ENCODE measurements at places on chromosomes 5 and 9.

DNA sequence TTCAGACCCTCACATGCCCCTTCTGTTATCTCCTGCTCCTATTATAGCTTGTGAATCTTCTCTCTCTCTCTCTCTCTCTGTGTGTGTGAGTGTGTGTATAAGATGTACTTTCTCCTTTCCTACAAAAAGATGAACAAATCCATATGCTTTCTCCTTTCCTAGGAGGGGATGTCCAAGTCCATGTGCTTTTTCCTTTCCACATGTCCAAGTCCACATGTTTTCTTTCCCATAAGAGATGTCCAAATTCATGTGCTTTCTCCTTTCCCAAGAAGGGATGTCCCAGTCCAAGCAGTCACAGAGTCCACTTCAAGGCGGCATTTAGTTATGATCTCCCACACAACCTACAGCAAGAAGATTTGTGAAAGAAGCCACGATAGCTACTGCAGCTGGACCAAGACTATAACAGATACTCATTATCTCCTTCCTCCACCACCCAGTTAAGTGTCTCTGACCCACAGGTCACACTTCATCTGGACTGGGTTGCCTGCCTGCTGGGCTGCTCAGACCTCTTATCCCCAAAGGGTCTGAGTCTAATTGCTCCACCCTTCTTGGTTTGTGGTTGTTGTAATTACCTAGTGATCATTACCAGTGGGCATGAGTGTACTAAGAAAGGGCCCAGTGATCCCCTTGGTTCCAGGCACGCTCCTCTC is 18.4 kb upstream of the FOXI1 start:
- no peak for DNase-seq

DNA sequence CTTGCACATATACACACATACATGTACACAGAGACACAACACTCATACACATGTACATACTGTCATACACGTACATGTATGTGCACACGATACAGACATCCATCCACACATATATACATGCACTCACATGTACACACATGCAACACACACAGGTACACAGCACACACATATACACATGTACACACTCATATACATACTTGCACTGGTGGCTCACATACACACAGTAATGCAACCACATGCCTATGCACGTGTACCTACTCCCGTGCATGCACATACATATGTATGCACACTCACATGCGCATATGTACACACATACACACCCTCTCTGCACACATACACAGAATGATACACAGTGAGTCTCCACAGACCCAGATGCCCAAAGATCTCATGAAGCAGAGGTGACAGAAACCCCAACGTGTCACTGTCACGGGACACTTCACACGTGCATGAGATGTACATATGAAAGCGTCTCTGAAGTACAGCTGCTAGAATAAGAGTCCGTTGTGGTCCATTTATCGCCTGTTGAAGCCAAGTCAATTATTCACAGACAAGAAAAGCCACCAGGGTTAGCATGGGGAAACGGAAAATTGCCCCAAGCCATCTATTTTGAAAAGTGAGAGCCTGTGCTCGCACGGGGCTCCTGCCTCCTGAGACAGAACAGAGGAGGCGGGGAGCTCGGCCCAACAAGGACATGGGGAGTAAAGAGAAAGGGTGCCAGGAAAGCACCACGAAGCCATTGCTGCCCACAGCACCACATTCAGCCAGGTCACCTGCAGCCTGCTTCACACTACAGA is 24.9 kb downstream of the LPCAT1 start:
- DNase-seq, result no peak

DNA sequence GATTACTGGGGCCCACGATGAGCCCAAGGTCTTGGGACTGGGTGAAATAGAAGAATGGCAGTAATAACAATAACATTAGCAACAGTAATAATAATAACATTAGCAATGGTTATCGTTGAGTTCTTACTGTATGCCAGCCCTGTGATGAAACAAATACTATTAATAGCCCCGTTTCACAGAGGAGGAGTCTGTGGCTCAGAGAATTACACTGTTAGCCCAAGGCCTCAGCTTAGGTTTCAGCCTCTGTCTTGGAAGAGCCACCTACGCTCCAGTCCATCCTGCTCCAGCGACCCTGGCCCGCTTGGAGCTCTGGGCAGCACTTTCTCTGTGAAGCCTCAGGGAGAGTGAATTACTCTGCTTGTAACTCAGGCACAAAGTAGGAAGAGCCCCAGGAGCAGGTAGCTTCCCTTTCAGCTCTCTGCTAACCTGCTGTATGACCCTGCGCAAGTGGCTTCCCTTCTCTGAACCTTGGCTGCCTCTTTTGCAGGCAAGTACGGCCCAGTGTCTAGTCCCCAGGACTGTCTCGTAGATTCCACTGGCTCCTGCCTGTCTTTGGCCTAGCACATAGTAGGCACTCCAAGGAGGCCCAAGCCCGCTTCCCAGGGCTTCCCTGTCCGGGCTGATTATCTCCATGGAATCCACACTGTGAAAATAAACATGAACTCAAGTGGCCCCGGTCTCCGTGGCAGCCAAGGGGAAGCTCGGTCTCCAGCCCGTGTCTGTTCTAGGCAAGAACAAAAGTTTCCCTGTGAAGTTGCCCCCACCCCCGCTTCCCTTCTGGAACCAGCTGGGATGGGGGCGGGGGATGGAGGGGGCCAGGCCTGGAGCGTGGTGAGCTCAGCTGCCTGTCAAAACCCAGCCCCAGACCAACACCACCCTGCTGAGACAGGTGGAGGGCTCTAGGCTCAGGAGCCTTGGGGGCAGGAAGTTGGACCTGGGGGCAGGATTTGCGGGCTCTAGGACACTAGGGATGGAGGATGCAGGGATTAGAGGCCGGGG is 26.2 kb upstream of the LMX1B start:
- DNase-seq, result no peak

- no peak for DNase-seq
Observed at GRCh38 chr9:20618361-20618802, 3.9 kb downstream of the MLLT3 start.

DNA sequence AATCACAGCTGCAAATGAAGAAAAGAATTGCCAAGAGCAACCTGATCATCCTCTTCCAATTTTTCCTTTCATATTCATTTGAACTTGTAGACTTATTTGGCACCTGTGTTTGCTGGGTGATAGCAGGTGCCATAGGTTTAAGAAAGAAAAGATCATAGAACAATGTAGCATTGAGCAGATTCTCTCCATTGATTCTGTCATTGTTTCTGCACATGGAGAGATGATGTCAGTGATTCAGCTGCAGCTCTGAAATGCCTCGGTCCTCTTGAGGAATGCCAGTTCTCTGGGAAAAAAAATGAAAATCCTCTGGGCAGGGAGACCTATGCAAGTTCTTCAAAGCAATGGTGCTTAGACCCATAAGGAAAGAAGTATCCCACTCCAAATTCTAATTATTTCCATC is 418.1 kb upstream of the KLF4 start:
- DNase-seq, result no peak

- DNase-seq, result no peak
Observed at GRCh38 chr5:118788351-118788750, 200.0 kb downstream of the DTWD2 start.

DNA sequence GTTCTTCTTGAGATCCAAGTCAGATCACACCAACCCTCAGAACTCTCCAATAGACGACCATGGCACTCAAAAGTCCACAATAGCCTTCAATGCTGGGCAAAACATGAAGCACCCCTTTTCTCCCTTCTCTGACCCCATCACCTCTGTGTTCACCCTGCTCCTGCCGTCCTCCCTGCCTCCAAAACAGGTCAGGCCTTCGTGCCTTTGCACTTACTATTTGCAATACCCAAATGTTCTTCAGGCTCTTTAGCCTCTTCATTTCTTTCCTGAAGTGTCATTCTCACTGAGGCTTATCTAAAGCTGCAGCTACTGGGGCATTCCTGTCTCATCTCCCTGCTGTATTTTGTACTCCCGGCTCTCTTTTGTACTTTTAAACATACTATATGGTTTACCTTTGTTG is 2.0 kb upstream of the ROPN1L start:
- DNase-seq, result no peak

DNA sequence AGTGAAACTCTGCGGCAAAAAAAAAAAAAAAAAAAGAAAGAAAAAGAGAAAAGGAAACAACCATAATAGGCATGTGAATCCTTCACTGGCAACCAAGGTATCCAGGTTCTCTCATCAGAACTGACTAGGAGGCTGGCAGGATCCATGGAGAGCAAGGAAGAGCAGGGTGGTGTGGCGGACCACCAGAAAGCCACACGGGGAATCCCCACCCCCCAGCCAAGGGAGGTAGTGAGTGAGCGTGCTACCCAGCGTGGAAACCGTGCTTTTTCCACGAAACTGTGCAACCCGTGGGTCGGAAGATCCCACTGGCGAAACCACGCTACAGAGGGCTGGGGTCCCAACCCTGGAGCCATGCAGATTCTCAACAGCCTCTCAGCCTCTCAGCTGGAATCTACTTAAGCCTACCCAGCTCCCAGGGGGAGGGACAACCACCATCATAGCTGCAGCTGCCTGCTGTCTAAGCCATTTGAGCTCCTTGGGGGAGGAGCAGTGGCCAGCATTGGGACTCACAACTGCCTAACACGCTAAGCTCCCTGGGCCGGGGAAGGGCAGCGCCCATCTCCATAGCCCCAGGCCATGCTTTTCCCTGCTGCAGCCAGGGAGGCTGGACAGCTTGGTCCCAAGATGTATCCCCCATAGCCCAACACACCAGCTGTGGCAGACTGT is 91.6 kb downstream of the PRELID2 start:
- DNase-seq, result no peak

DNA sequence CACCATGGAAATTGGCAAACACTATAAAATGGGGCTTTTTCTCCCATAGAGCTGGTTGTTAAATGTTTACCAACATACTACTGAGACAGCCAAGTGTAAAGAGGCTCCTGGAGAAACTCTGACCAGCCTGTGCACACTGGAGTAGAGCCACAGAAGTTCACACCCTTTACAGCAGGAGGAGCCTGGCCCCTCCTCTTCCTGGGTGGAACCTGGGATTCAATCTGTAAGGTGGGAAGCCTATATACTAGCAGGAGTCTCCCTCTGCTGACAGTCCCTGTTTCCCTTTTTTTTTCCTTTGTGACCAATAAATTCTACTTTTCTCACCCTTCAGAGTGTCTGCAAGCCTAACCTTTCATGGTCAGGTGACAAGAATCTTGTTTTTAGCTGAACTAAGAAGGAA is 10.4 kb upstream of the SLC30A5 start:
- no peak for DNase-seq

DNA sequence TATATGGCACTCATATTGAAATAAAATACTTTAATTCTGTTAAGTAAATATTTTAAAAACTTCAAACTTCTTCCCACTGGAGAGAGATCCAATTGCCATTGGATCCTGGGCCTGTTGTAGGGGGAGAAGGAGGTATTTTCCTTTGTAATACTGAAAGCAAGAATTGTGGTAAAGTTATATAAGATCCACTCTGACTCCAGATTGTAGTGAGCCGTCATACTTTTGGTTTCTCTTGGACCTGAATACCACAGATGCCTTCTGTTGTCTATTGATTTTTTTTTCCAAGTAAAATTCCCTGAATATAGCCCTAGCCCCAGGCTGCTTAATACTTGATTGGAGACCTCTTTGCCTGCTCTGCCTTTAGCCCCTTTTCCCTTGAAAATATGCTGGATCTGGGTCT is 86.9 kb downstream of the ATG10 start:
- DNase-seq, result no peak

DNA sequence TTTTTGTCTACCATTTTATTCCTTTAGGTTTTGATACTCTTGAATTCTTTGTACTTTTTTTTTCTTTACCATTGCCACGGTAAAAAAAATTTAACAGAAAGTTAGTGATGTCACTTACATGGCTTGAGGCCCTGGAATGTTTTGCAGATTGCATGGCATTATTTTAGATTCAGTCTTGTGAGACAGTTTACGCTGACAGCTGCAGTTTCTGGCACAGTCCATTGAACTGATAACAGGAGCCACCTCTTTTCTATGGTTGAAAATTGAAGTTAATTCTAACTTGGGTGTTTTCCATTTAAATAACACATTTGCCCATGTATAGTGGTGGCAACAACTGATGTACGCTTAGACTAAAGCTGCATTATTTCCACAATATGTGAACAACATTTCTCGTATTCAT is 1028.5 kb downstream of the CDH18 start:
- DNase-seq, result no peak

DNA sequence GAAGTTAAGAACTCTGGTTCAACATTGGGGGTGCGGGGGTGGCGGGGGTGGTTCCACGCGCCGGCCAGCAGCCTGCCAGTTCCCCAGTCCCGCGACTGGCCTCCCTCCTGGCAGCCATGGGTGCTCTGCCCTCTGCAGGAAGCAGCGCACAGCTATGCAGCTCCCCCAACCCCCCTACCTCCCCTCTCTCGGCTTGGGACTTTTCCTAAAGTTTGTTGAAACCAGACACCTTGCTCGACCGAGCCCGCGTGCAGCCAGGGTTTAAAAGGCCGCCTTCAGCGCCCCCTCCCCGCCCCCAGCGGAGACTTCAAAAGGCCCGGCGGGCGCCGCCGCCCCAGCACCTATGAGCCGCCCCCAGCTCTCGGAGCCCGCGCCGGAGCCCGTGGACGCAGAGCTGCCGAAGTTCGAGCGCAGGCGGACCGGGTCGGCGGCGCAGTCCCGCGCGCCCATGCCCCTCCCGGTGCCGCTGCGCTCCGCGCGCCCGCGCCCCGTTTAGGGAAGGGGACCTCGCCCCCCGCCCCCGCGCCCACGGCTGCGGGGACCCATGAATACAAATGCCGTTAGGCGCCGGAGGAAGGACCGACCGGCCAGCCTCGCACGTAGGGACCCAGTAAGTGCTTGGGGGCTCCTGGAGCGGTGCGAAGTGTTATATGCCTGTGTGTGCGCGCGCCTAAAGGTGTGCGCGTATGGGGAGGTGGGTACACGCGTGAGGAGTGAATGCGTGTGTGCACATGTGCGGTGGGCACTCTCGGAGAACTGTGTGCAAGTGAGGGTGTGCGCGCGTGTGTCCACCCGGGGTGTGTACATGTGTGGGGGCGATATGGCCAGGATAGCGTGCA is 1.4 kb upstream of the COL27A1 start:
- DNase-seq, result no peak

GRCh38 chr9:85248514-85249312 is 493.0 kb downstream of the AGTPBP1 start:
- no peak for DNase-seq

- no peak for DNase-seq
Observed at GRCh38 chr5:115948091-115948534, 14.2 kb upstream of the LVRN start.

- DNase-seq, result no peak
Observed at GRCh38 chr5:98961665-98962344, 33.0 kb upstream of the CHD1 start.

- no peak for DNase-seq
Observed at GRCh38 chr9:69961843-69962242, 81.8 kb upstream of the MAMDC2 start.

- no peak for DNase-seq
Observed at GRCh38 chr5:141515946-141516671, 27.2 kb downstream of the PCDHGC5 start.

Data from CD4-positive, alpha-beta T cell treated with Interleukin-1 beta for 1 hour (primary cell).